ENCODE measurements at places on chromosomes 12 and 14.

DNA sequence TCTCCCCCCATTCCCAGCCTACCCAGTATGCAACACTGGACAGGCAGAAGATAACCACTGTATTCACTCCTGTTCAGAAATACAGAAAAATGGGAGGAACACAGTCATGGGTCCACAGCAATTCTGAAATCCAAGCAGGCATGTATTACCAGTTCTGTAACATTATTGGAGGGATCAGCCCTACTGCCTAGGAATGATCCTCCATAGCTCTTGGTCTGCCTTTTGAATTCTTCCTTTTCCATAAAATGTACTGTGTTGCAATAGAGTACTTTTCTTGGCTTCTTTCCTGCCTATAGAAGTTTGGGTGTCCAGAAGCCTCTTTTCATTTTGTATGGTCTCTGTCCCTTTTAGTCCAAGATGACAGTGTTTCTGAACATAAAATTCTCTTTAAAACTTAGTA, 46.5 kb downstream of the SPATS2 start:
- DNase-seq: no peak

- DNase-seq: no peak
These were observed 5.4 kb upstream of the PELI2 start for GRCh38 chr14:56112781-56113180.

GRCh38 chr12:58263816-58264215, 322.4 kb downstream of the ATP23 start:
- no peak for DNase-seq

DNA sequence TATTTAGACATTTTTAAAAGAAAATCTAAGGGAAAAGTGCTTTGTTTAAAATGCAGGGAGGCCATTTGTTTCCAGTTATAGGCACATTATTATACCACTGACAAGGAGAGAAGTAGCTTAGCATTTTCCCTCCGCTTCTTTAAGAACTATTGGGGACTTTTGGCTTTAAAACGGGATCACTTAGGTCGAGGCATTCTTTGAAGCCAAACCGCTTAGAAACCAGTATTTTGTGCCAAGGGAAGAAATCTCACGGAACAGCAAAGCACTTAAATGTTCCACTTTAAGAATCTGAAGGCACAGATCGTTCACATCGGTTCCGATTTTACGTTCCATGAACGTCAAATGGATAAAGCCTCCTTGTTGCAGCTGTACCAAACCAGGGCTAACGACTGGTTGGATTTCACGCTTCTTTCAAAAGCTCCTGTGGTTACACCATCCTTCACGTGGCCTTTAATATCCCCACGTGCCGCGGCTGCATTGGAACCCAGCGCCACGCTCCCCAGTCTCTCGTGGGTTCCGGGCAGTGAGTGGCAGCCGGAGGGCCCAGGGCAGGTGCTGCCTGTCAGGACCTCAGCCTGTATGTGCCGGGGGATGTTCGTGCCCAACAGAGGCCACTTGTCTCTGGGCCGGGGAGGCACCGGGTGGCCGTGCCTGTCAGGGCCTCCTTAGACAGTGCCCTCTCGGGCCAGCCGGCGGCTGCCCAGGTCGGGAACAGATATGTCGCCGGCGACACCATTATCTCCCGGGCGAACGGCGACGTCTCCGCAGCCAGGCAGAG, 195.4 kb downstream of the KIF26A start:
- DNase-seq: peak; percentile 59

DNA sequence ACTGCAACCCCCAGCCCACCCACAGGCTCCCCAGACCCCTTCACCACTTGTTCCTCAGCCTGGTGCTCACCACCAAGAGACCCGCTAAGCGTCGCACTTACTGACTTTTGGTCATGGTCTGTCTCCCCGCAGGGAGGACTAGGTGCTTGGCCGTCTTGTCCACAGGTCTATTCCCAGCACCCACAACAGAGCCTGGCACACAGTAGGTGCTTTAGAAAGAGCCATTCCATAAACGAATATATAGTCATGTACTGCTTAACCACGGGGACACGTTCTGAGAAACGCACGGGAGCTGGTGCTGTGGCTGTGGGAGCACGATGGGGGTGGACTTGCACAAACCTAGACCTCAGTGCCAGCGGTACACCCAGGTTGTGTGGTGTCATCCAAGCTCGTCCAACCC, 34.0 kb downstream of the NCOR2 start:
- DNase-seq: no peak

DNA sequence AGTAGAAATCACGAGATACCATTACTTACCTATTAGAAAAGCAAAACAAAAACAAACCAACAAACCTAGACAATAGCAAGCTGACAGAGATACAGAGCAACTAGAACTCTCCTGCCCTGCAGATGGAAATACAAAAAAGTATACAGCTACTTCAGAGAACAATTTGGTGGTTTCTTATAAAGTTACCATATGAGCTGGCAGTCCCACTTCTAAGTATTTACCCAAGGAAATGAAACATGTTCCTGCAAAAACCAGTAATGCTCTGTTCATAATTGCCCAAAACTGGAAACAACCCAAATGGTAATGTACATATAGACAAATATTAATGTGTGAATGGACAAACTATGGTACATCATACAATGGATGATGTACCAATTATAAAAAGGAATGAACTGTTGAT, 31.7 kb downstream of the FUT8 start:
- no peak for DNase-seq

GRCh38 chr14:22282949-22283348, 306.1 kb downstream of the DAD1 start:
- DNase-seq: no peak

DNA sequence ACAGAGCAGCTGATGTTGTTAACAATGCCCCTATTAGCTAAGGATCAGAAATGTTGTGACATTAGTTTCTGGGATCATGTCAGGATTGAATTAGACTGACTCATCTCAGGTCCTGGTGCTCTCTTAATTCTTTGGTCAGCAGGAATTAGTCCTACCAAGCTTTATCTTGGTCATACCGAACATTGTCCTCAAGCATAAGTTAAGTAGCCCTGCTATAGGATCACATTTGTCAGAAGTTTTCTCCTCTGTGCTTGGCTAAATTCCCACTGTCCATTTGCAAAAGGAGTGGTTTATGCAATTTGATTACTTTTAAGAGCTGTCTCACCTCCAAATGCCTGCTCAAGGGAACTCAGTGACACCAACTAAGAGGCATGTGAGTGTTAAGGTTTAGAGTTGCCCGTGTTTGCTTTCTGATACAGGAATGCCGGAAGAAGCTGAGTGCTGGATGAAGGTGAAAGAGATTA, 48.4 kb upstream of the IFNG-AS1 start:
- no peak for DNase-seq

- DNase-seq: no peak
These were observed 82.4 kb downstream of the ZFC3H1 start for GRCh38 chr12:71581206-71581605.

- DNase-seq: no peak
These were observed 722 bp downstream of the TMED8 start for GRCh38 chr14:77375973-77376770.

Data from cardiac septum (tissue), 1 donor.